ENCODE measurements at places on chromosomes 1 and 21. TPM values are rescaled to one million over a fixed set of nuclear protein-coding genes. Genes with fewer than 3 reads are reported as not detected.

DNA sequence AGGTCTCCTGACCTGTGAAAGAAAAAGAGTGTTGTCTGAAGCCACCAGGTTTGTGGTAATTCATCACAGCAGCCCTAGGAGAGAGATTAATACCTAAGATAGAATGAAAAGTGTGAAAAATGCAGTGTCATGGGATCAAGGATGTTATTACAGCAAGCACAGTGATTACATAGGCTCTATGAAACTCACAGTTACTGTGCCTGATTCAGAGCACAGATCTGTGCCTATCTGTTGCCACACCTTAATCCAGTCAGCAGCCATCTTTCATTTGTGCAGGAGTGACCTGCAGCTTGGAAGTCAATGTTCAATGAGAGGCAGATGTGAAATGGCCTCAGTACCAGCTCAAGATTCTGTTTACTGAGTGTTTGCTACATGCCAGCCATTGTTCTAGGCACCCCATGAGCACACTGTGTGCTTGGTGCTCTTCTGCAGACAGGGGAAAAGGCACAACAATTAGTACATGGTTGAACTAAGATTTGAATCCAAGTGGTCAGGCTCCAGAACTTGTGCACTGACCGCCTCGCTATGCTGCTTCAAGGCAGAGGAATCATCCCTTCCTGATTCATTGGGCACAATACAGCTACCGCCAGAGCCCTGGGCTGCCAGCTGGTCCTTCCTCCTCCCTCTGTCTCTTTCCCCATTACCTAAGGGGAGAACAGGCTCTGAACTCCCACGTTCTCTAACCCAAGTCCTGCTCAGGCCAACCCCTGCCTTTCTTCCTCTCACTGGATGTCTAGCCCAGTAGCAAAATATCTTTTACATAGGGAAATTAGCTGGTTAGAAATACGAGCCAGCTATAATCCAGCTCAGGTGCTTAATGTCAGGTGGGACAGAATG lies 56.3 kb upstream of the NEK2 start:
- DNase-seq, result no peak

GRCh38 chr1:6930732-6931300 lies 145.6 kb downstream of the CAMTA1 start:
- DNase-seq, result no peak

Gene PROK1
- total RNA-seq, result not detected

DNA sequence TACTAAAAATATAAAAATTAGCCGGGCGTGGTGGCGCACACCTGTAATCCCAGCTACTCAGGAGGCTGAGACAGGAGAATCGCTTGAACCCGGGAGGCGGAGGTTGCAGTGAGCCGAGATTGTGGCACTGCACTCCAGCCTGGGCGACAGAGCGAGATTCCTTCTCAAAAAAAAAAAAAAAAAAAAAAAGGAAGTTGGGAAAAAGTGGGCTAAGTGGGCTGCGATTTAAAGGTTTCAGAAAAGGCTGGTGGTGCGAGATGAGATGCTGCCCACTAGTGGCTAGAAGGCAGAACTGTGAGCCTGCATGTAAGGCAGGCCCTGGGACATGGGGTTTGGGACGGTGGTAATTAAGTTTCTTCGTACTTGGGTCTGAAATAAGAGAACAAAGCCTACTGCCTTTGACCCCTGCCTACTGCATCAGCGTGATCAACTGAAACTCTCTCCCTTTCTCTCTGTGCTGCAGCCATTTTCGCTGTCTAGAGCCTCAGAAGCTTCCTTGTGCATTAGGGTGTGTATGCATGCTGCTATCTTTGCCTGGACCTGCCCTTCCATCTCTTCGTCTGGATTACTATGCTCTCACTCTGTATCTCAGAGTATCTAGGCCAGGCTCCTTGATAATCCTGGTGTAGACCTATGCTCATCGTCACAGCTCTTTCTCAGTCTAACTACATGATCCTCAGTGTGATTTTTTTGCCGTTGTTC lies 12.4 kb downstream of the FMOD start:
- DNase-seq, result peak; percentile 66

GRCh38 chr1:147719029-147719698 lies 41.2 kb downstream of the GJA5 start:
- DNase-seq, result peak; percentile 23

DNA sequence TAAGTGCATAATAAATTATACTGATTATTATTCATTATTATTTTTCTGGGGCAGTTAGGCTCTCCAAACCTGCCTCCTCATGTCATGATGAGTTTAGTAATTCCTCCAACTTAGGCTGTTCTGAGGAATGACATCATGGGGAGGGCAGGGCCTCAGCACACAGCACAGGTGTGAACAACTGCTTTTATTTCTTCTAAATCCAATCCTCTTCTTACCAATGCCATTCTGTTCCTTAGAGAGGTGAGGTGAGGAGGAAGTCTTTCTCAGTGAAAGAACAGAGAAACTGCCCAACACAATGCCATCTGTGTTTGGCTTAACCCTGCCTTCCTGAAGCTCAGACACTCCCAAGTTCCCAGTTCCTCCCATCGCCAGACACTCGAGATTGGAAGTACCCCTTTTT lies 45.4 kb upstream of the WASF2 start:
- no peak for DNase-seq

DNA sequence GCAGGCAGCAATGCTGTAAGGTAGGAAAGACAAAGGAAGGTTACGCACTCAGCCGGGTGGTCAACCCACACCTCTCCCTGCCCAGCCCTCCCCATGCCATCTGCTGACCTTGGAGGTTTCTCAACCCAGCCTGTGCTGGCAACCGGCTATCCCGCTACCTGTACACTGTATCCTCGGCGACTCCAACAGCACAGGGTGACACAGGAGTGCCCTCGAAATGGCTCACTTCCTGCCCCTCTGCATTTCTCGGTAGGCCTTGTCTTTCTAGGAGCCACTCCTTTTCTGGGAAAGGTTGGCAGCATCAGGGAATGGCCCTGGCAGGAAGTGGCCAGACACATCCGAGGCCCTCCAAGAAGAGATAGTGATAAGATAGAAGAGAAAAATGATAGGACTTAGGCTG lies 124.0 kb downstream of the PROX1 start:
- no peak for DNase-seq

Gene FGR
- total RNA-seq, result not detected

Gene SPRR2E
- total RNA-seq, result 3.5 TPM

DNA sequence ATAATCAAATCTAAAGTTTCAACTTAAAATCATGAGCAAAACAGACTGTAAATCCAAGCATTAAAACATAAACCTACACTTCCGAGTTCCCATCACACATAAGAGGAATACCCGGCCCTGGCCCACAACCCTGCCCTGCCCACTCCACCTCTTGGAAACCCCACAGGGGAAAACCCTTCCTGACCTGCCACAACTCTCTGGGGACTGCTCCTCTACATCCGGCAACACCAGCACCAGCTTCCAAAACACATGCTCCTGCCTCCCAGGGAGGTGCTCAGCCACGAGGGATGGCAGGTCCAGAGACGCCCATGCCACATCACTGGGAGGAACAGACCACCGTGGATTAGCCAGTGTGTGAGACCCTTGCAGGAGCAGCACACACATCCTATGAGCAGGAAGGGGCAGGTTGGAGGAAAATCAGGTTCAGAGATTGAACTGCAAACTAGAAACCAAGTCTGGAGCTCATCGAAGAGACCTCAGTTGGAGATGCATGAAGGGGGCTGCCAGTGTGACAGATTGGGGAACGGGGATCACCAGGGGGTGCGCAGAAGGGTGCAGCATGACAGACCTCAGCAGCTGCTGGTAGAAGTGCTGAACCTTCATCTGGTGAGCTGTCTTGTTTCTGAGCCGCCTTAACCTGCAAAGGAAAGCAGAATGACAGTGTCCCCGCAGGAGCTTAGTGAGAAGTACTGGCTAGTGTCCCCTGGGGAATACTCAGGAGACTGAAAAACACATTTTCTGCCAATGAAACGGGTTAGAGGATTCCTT lies 25.8 kb upstream of the LSS start:
- no peak for DNase-seq

- DNase-seq, result no peak
These were observed 7.5 kb downstream of the PKN2 start for GRCh38 chr1:88691540-88691939.

Gene SCYL3
- 4.3 TPM for total RNA-seq

Gene DUSP23
- 44.4 TPM for total RNA-seq

- no peak for DNase-seq
These were observed 48.2 kb downstream of the SYT2 start for GRCh38 chr1:202662081-202662480.

Gene SPATA46
- total RNA-seq, result not detected

Gene GBP1
- 16.8 TPM for total RNA-seq

- DNase-seq, result no peak
These were observed 6.1 kb upstream of the TLCD4 start for GRCh38 chr1:95111014-95111413.

DNA sequence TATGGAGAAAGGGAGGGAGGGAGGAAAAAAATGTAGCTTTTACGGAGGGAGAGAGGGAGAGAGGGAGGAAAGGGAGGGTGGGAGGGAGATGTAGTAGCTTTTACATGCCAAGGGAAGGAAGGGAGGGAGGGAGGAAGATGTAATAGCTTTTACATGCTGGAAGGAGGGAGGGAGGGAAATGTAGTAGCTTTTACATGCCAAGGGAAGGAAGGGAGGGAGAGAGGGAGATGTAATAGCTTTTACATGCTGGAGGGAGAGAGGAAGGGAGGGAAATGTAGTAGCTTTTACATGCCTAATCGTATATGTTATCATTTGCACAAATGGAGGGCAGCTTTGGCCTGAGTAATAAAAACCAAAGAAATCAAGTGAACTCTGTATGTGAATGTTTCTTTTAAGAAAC lies 35.6 kb downstream of the EEIG2 start:
- no peak for DNase-seq

Gene FYB2
- total RNA-seq, result not detected

- peak; percentile 79 for DNase-seq
These were observed 217.4 kb upstream of the KCNK2 start for GRCh38 chr1:214864896-214865688.

Gene HSPB7
- total RNA-seq, result not detected
